Ascending aorta (tissue), 2 donors: ENCODE measurements at places on chromosomes 2 and 18.

- no peak overlapping the region for H3K27ac ChIP-seq
- H3K27me3 ChIP-seq: no peaks in the 10 kb centered on the region
- no peak overlapping the region for H3K4me3 ChIP-seq
- DNase-seq: no peak
Observed at GRCh38 chr2:95032868-95033603, 7.5 kb downstream of the MAL start.

GRCh38 chr2:237257471-237257951 is 156.5 kb downstream of the COL6A3 start:
- no peak for DNase-seq
- no peaks in the 10 kb centered on the region for H3K36me3 ChIP-seq
- H3K27me3 ChIP-seq: no peaks in the 10 kb centered on the region

DNA sequence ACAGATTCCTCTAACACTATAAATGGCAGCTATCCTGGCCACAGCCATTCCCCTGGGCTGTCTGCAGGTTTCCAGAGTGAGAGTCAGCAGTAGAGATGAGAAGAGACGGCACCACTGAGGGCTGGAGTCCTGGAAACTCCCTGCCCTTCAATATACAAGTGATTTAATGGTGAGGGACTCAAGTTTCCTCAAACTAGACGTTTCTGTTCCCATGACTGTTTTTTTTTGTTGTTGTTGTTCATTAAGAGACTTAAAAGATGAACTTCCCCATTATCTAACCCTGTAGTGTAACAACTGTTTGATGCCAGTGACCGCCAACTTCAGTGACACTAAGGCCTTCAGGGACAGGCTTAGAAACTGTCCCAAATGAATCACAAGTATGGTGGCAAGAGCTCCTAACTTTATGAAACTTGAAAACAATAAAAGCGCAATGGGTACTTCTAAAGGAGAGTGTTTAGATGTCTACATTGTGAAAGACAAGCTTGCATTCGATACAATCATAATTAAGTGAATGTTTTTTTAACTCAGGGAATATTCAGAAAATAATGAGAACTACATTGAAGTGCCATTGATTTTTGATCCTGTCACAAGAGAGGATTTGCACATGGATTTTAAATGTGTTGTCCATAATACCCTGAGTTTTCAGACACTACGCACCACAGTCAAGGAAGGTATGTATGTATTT is 34.0 kb downstream of the IL1R2 start:
- H3K27me3 ChIP-seq: no peaks in the 10 kb centered on the region
- peak overlapping the region; percentile 20 for H3K27ac ChIP-seq
- no peak for DNase-seq
- H3K36me3 ChIP-seq: no peaks in the 10 kb centered on the region
- peaks cover 18% of the 10 kb centered on the region for H3K4me1 ChIP-seq
- H3K4me3 ChIP-seq: no peak overlapping the region

GRCh38 chr2:191032588-191033429 is 18.8 kb upstream of the STAT1 start:
- H3K27ac ChIP-seq: peak overlapping the region; percentile 5
- no peak overlapping the region for H3K4me3 ChIP-seq
- no peaks in the 10 kb centered on the region for H3K36me3 ChIP-seq
- no peaks in the 10 kb centered on the region for H3K4me1 ChIP-seq
- H3K27me3 ChIP-seq: no peaks in the 10 kb centered on the region

GRCh38 chr2:127428057-127428814 is 10.0 kb downstream of the PROC start:
- H3K4me3 ChIP-seq: no peak overlapping the region
- DNase-seq: no peak
- no peak overlapping the region for H3K27ac ChIP-seq
- no peaks in the 10 kb centered on the region for H3K36me3 ChIP-seq
- peaks cover 2% of the 10 kb centered on the region for H3K27me3 ChIP-seq
- peaks cover 3% of the 10 kb centered on the region for H3K4me1 ChIP-seq

DNA sequence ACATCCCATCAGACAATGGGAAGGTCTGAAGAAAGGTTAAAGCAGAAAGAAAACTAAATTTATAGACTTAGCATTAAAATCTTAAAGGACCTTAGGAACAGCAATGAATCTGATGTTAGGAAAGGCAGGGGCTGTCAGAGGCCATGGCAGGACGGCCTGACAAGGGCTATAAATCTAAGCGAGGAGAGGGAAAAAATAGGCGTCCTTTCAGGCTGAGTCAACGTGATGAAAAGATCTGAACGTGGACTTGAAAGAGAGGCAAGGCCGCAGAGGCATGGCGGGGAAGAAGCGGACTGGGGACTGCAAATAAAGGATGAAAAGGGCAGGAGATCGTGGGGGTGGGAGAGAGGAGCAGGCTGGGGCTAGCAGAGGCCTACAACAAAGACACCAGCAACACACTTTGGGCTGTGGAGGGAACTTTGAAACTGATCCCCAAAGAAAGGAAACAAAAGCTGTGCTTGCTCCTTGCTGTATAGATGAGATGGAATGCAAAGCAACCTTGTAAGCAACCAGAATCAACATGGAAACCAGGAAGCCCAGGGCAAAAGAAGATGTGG is 145.6 kb downstream of the NRP2 start:
- H3K27ac ChIP-seq: no peak overlapping the region
- H3K27me3 ChIP-seq: no peaks in the 10 kb centered on the region
- DNase-seq: no peak
- no peaks in the 10 kb centered on the region for H3K4me1 ChIP-seq
- H3K4me3 ChIP-seq: no peak overlapping the region

- H3K4me1 ChIP-seq: peaks cover 11% of the 10 kb centered on the region
- H3K36me3 ChIP-seq: no peaks in the 10 kb centered on the region
- H3K4me3 ChIP-seq: no peak overlapping the region
- H3K27ac ChIP-seq: no peak overlapping the region
- H3K27me3 ChIP-seq: no peaks in the 10 kb centered on the region
Observed at GRCh38 chr2:239249776-239250175, 151.0 kb downstream of the HDAC4 start.

DNA sequence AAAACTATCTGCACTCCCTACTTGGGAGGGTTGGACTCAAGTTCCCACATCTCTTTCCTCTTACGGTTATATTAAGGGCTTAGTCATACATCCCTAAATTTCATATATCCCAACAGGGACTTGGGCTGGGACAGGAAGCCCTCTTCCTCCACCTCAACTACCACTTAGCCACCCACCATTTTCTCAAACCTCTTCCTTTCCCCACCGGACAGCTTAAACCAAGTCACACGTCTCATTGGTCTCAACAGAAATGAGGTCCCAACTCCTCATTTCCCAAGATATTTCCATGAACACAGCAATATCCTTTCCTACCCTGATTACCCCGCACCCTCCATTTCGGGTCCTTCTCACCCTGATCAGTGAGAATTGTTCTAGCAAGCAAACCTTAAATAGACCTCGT is 736 bp downstream of the ZSCAN30 start:
- peak overlapping the region; percentile 86 for H3K4me3 ChIP-seq
- H3K27me3 ChIP-seq: no peaks in the 10 kb centered on the region
- H3K36me3 ChIP-seq: peaks cover 3% of the 10 kb centered on the region
- peaks cover 11% of the 10 kb centered on the region for H3K4me1 ChIP-seq

DNA sequence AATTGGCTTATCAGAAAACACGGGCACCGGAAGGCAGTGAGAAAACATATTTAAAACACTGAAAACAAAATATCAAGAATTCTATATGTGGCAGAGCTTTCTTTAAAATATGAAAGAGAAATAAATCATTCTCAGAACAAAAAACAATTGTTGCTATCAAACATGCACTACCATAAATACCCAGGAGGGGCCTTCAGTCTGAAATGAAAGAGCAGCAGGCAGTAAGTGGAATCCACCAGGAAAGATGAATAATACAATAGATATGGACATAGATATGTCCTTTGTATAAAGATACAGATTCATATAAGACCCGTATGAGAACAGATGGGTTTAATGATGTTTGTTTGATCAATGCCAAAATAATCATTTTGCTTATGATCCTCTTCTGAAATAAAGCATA is 142.0 kb downstream of the TMEM18 start:
- DNase-seq: no peak
- no peaks in the 10 kb centered on the region for H3K36me3 ChIP-seq
- H3K4me3 ChIP-seq: no peak overlapping the region

- H3K4me1 ChIP-seq: peaks cover 13% of the 10 kb centered on the region
- H3K36me3 ChIP-seq: no peaks in the 10 kb centered on the region
- no peak overlapping the region for H3K27ac ChIP-seq
- DNase-seq: peak; percentile 37
- H3K4me3 ChIP-seq: no peak overlapping the region
- no peaks in the 10 kb centered on the region for H3K27me3 ChIP-seq
Observed at GRCh38 chr2:109261906-109262631, 133.1 kb downstream of the SH3RF3 start.

GRCh38 chr2:172513935-172514586 is 41.8 kb upstream of the PDK1 start:
- H3K4me1 ChIP-seq: no peaks in the 10 kb centered on the region
- no peaks in the 10 kb centered on the region for H3K27me3 ChIP-seq
- H3K4me3 ChIP-seq: no peak overlapping the region
- H3K27ac ChIP-seq: no peak overlapping the region

DNA sequence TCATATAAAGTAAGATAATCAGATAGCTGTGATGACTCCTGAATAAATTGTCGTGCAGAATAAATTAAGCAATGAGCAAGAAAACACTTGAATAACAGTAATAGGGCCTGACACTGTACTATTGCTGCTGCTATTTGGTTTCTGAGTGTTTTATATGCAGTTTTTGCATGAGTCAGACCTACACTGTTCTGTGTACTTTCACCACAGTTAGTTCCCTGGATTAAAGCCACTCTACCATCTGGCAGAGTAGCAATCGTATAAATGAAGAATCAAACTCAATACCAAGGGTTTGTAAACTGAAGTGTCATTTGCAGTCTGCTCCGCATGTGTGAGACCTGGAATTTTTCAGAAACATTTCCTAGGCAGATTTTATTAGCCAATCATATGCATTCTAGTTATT is 398.6 kb upstream of the CDH7 start:
- DNase-seq: no peak
- H3K36me3 ChIP-seq: no peaks in the 10 kb centered on the region
- no peak overlapping the region for H3K27ac ChIP-seq
- H3K4me1 ChIP-seq: no peaks in the 10 kb centered on the region

GRCh38 chr2:199092419-199092818 is 365.3 kb downstream of the SATB2 start:
- H3K27me3 ChIP-seq: no peaks in the 10 kb centered on the region
- no peaks in the 10 kb centered on the region for H3K4me1 ChIP-seq
- H3K4me3 ChIP-seq: no peak overlapping the region
- no peaks in the 10 kb centered on the region for H3K36me3 ChIP-seq

- peaks cover 10% of the 10 kb centered on the region for H3K36me3 ChIP-seq
- no peak for DNase-seq
- no peaks in the 10 kb centered on the region for H3K27me3 ChIP-seq
- peaks cover 4% of the 10 kb centered on the region for H3K4me1 ChIP-seq
- no peak overlapping the region for H3K27ac ChIP-seq
- no peak overlapping the region for H3K4me3 ChIP-seq
Observed at GRCh38 chr18:36758623-36759022, 70.2 kb downstream of the TPGS2 start.

DNA sequence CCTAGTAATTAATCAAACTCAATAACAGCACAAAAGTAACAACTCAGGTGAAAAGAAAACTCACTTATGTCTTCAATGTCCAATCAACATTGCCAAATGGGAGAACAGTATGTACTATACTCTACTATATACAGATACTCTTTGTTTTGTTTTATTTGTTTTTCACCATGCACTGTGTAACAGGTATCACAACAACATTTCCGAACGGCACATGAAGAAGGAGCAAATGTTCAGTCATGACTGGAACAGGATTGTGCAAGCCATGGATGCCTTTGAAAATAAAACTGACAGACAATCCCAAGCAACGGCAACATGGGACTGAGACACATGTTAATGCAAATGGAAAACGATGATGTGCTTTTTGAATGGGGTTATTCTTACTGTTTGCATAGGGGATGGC is 334.9 kb upstream of the THUMPD2 start:
- no peak overlapping the region for H3K27ac ChIP-seq
- DNase-seq: no peak
- H3K27me3 ChIP-seq: no peaks in the 10 kb centered on the region
- H3K36me3 ChIP-seq: no peaks in the 10 kb centered on the region

DNA sequence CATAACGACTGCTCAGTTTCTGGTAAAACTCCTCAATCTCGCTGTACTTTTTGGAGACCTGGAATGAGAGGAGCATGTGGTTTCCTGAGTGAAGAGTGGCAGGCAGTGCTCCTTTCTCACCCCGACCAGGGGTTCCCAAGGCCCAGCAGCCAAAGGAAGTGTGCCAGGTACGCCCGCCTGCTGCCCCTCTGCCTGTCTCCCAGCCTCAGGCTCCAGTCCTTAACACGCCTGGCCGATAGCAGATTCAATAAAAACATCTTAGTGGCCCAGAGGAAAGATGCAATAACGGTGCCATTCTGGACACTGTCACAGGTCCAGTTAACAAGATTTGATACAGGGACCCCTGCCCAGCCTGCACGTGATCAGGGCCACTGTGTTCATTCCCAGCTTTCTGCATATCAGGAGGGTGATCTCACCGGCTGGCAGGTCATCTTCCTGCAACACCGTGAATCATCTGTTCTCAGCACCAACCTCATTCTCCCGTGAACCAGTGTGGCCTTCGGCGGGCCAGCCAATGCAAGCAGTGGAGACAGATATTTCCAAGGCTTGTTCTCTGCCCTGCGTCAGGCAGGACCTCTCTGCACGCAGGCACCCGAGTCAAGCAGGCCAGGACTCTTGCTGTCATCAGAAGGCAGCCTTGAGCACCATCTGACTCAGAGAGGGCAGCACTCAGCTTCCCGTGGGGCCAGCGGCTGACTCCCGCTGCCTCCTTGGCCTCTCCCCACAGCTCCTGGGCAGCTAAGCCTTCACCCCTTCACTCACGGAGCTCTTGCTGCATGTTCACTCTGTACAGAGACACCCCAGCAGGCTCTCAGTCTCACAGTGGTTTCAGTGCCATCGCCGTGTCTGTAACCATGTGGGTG is 9.5 kb downstream of the HS1BP3 start:
- peak overlapping the region; percentile 99 for H3K27ac ChIP-seq
- H3K27me3 ChIP-seq: no peaks in the 10 kb centered on the region
- H3K36me3 ChIP-seq: peaks cover 32% of the 10 kb centered on the region
- no peak overlapping the region for H3K4me3 ChIP-seq

DNA sequence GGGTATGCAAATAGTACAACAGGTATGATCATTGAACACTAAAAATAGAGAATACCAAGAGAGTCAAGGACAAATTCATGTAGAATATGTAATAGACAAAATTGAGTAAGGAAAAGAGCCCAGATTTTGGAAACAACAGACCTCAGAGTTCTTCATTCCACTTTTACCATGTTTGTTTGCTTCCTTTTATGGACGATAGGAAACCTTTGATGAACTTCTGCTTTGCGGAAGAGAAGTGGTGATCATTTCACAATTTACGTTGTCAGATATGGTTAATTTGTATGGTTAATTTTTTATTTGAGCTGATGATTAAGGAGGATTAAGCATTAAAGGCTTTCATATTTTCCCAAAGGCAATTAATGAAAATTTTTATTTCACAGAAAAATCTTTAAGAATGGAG is 16.3 kb downstream of the MARCHF7 start:
- H3K27ac ChIP-seq: no peak overlapping the region
- H3K4me1 ChIP-seq: no peaks in the 10 kb centered on the region
- peaks cover 33% of the 10 kb centered on the region for H3K36me3 ChIP-seq

DNA sequence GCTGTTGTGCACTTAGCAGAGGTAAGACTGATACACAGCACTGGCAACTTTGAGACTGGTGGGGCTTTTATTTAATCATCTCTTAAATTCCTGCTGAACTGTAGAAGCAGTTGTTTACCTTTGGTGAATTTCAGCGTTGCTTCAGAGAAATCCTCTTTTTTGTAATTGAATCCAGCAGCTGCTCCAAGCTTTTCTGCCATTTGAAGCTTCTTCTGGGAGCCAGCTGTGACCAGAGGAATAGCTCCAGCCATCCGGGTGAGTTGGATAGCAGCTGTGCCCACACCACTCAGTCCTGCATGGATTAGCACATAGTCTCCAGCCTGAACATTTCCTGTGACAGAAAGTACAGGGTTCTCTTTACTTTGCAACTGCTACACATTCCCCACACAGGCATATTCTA is 3.9 kb downstream of the TP53I3 start:
- DNase-seq: no peak
- no peak overlapping the region for H3K27ac ChIP-seq
- peaks cover 9% of the 10 kb centered on the region for H3K4me1 ChIP-seq
- H3K4me3 ChIP-seq: no peak overlapping the region
- peaks cover 9% of the 10 kb centered on the region for H3K36me3 ChIP-seq
